Osteocyte (in vitro differentiated cells): ENCODE measurements at places on chromosomes 2 and 18. TPM values are rescaled to one million over a fixed set of nuclear protein-coding genes. Genes with fewer than 3 reads are reported as not detected.

DNA sequence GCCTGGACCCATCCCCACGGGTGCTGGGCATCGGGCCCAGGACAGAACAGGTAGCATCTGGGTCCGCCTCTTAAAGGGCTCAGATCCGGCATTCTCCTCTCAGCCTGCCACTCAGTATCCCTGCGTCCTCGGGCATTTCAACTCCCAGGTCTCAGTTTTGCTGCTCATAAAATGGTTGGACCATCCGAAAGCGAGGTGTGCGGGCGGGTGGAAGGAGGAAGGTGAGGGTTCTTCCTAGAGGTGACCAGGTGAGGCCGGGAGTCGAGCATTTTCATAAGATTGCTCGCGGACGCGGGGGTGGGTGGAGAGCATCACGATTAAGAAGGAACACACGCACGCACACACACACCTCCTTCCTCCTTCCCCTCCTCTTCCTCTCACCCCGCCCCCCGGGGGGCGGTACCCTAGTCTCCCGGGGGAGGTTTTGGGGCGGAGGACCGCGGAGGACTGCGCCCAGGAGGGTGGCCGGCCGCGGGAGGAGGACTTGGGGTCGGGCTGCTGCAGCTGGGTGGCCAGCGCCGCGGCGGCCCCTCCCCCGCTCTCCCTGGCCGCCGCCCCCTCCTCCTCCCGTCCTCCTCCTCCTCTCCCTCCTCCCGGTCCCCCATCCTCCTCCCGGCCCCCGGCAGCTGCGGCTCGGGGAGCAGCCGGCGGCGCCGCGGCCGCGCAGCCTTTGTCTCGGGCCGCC lies 97.9 kb upstream of the GPR45 start:
- no peak for DNase-seq

DNA sequence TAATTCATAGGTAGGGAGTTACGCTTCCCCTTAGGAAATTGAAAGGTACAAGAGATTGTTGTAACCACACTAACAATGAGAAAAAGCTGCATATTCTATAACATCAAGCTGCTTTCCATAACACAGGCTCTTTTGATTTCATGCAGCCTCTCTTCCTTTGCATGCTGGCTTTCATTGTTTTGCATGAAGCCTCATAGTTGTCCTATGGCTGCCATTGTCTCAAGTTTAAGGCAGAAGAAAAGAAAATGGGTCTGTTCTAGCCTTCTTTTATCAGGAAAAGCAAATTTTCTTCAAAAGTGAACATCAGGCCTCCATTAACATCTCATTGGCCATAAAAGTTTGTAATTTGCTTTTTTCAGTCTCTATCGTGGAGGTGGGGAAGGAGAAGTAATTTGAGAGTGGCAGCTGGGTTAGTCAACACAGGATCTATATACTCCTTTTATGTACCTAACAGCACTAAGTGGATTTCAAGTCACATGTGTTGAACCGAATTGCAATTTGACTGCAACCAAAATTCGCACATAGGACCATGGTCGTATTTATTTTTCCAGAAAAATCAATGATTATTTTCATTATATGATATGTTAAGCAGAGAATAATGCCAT lies 248.5 kb upstream of the RND3 start:
- no peak for DNase-seq

Gene MC2R
- total RNA-seq, result not detected in 2 replicates

Gene OSBPL1A
- 29.7 and 29.8 TPM in 2 replicates for total RNA-seq

- DNase-seq, result no peak
Observed at GRCh38 chr2:135248611-135249010, 196.5 kb downstream of the RAB3GAP1 start.

Gene KYNU
- total RNA-seq, result 0.21 and 0.24 TPM in 2 replicates

GRCh38 chr2:43312755-43313641 lies 86.6 kb upstream of the ZFP36L2 start:
- DNase-seq, result no peak

GRCh38 chr2:88919087-88919738 lies 227.7 kb downstream of the RPIA start:
- DNase-seq, result no peak

Gene CFAP65
- total RNA-seq, result not detected in 2 replicates

DNA sequence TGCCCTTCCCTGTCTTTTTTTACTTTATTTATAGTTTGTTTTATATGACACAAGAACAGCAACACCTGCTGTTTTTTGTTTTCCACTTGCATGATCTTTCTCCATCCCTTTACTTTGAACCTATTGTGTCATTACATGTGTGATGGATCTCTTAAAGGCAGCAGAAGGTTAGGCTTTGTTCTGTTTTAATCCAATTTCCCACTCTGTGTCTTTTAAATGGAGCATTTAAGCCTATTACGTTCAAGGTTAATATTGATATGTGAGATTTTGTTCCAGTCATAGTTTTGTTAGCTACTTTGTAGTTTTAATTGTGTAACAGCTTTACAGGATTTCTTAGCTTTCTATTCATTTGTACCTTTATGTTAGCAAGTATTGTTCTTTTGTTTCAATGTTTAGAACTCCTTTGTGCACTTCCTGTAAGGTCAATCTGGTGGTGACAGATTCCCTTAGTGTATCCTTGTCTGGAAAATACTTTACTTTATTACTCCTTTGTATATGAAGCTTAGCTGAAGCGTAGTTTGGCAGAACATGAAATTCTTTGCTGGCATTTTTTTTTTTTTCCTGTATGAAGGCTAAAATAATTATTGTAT lies 1443.0 kb upstream of the LRRTM1 start:
- no peak for DNase-seq

DNA sequence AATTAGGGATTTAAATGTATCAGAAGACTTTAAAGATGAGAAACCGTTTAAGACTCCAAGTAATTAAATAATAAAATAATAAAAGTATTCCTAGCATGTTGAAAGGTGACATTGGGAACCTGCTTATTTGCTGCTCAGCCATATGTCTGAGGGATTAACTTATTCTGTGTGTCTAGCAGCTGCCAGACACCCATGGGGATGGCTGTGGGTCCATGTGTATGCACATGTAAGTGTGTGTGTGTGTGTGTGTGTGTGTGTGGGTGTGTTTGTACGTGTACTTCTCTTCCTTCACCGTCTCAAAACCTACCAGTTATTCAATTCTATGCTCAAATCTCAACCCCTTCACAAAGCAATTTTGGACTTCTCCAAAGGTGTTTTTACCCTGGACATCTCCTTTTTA lies 124.5 kb downstream of the SETBP1 start:
- no peak for DNase-seq

DNA sequence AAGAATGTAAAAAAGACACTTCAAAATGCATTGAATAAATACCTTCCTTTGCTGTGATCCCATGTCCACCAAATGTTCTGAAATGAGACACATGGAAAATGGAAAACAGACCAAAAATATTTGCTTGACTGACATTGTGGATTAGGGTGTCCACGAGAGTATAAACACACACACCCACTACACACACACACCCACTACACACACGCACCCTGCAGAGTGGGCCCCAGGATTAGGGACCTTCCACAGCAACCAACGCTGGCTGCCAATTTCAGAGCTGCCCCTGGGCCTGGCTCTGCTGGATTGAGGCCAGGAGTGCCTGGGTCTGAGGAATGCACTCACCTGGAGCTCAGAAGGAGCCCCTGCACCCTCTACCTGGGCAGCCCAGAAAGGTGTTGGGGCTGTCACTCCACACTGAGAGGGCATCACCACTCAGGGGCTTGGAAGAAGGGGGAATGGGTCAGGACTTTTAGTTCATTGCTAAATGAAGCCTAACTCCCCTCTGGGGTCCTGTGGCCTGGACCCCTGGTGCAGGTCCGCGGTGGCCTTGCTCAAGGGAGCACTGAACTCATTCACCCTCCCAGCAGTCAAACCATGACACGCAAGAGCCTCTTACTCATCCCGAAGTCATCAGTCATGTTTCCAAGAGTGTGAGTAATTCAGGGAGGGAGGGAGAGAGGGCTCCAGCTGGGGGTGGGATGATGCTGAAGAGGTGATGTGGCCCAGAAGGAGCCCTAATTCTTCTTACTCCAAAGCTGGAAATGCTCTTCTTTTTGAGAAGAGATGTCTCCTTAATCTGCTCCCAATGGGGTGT lies 50.2 kb upstream of the PLB1 start:
- DNase-seq, result no peak

Gene ZNF396
- 1.9 and 2.2 TPM in 2 replicates for total RNA-seq

Gene DSG1
- total RNA-seq, result not detected in 2 replicates

Gene LBX2
- 1.0 and 1.1 TPM in 2 replicates for total RNA-seq

- no peak for DNase-seq
Observed at GRCh38 chr18:3966246-3966641, 488.9 kb downstream of the DLGAP1 start.

DNA sequence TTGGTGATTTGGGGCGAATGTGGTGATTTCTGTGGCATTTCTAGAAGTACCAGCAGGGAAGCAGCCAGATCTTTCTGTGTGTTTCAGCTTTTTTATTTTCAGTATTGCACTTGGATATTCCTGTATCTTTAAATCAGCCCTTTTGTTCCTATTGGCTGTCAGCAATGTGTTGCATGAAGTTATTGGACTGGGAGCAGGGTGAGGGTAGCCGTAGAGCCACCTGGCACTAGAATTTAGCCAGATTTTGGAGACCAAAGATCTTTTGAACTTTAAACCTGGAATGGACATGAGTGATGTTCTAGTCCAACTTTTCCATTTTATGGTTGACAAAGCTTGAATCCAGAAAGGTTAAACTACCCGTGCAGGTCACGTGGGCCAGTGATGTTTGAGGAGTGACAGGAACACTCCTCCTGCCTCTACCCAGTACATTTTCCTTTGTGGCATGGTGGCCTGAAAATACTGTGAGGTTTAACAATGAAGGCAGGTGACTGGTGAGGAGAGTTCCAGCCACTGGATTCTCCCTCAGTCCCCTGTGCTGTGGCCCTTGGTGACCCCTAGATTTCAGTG lies 122.3 kb downstream of the NEDD4L start:
- no peak for DNase-seq

DNA sequence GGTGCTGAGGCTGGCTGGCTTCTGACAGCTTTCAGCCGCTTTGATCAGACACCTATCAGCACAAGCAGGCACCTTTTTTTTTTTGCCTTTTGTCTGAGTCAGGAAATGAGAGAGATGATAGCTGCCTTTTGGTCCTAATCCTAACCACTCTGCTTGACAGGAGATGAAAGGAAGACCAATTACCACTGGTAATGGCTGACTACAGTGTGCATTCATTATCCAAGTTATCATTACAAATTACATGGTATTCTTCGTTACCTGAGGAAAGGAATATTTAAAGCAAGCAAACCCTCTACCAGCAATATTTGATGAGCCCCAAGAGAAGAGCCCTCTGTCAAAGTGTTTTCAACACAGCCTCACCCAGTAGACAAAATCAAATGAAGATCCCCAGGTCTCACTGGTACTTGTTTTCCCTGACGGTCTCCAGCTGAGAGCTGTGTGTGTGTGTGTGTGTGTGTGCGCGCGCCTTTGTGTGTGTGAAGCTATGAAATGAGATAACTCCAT lies 925.7 kb downstream of the DCDC2C start:
- no peak for DNase-seq

DNA sequence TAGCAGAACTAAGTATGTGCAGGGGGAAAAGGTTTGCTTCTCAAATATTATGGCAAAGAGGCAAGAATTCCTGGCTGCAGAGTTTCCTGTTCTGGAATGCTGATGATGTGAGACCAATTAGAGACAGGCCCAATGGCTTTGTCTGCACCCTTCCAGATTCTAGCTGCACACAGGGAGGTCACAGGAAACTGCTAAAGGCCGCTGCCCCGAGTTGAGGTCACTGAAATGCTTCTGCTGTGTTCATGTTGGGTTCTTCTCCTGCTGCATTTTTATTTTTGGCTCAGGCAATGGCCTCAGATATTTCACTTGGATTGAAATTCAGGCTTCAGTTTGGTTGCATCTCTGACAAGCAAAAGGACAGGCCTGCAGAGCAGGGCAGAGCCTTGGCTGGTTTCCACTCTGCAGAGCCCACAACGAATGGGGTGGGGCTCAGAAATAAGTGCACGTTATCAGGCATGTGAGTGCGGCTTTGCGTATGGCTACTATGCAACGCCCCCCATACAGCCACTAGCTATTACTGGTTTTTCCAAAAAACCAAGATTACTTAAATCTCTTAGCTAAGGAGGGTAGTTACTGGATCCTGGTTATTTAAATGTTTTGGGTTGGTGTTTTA lies 66.9 kb upstream of the FZD5 start:
- DNase-seq, result peak; percentile 46

DNA sequence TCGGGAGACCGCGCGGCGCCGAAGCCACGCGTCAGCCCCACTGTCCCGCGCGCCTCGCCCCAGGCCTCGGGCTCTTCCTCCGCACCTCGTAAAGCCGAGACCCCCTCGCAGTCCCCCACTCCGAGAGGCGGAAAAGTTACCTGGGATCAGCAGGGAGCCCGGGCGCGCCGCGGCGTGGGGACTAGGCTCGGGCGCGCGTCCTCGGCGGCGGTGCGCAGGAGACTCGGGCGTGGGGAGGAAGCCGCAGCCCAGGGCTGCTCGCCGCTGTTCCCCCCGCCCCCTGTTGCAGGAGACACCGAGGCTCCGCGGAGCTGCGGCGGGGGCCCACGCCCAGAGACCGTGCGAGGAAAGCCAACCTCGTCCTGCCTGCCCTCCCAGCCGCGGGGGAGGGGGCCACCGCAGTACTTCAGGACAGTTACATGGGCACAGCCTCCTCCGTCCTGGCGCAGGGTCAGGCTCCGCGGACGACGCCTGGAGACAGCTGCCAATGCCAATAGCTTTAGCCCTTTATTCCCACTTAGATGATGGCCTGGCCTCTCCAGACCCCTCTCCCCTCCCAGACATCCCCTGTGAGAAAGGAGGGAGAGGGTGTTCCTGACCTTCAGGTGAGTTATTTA lies at the start of gene EPB41L3:
Gene EPB41L3, minus strand, starts transcription at position 225 of the 617 bp plus-strand sequence. CDS start 54,814 bp downstream, outside the sequence.
- no peak for DNase-seq

- no peak for DNase-seq
Observed at GRCh38 chr2:85194780-85195480, 61.7 kb downstream of the TCF7L1 start.

GRCh38 chr2:133843551-133843950 lies 275.3 kb upstream of the NCKAP5 start:
- no peak for DNase-seq

DNA sequence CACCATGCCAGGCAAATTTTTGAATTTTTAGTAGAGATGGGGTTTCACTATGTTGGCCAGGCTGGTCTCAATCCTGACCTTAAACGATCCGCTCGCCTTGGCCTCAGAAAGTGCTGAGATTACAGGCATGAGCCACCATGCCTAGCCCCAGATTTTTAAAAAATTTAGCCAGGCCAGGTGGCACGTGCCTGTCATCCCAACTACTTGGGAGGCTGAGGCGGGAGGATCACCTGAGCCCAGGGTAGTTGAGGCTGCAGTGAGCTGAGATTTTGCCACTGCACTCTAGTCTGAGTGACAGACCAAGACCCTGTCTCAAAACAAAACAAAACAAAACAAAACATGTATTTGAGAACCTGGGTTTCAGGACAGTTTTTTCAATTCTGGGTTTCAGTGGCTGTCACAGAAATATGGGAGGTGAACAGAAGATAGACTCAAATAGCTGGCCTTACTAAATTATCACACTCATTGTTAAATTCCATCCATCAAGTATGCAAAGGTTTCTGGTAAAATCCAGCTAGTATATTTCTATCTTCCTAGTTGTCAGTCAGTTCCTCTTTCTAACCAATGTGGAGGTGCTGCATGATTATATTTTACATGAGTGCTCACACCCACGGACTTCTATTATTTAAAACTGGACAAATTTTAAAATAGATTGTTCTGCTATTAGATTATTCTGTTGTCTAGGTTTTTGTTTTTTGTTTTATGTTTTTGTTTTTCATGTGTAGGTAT lies 5.4 kb downstream of the ALPG start:
- DNase-seq, result no peak

Gene COL4A4
- total RNA-seq, result 1.3 and 2.0 TPM in 2 replicates

GRCh38 chr2:58133395-58133794 lies 86.8 kb downstream of the VRK2 start:
- DNase-seq, result no peak

Gene ASB3
- 21.6 and 21.8 TPM in 2 replicates for total RNA-seq

GRCh38 chr2:106521016-106521415 lies 33.9 kb downstream of the CD8B2 start:
- no peak for DNase-seq

Gene FOSL2
- 82.6 and 83.2 TPM in 2 replicates for total RNA-seq
